ENCODE measurements at places on chromosomes 12 and 14. TPM values are rescaled to one million over a fixed set of nuclear protein-coding genes. Genes with fewer than 3 reads are reported as not detected.
A peak's percentile ranks its signal among the peaks of the same experiment; 100 is the strongest.

DNA sequence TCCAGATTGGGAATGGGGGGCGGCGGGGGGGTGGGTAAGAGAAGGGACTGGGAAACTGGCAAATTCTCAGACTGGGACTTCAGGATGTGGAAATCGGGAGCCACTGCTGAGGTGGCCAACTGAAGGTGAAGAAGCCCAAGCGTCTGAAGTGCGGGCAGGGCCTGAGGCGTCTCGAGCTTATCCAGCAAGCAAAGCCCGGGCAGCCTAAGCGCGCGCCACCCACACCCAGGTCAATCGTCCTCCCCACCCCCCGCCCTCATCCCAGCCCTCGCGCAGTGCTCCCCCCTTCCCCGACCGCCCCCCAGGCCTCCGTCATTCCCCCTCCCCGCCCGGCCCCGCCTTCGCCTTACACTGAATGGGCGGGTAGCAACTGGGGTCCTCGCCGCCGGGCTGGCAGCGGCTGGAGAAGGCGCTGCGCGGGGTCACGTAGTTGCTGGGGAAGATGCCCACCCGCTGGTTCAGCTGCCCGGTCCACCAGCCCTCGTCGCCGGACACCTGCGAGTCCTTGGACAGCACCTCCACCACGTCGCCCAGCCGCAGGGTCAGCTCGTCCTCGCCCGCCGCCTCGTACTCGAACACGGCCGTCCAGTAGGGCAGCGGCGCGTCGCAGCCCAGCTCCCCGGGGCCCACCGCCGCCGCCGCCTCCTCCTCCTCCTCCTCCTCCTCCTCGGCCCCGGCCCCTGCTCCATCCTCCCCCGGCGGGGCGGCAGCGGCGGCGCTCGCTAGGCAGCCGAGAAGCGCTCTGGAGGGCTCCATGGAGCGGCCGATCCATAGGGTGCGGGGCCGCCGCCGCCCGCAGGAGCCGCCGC is 693 bp downstream of the MAP3K9 start:
- DNase-seq, result peak; percentile 54

Gene SYT10
- not detected for total RNA-seq

DNA sequence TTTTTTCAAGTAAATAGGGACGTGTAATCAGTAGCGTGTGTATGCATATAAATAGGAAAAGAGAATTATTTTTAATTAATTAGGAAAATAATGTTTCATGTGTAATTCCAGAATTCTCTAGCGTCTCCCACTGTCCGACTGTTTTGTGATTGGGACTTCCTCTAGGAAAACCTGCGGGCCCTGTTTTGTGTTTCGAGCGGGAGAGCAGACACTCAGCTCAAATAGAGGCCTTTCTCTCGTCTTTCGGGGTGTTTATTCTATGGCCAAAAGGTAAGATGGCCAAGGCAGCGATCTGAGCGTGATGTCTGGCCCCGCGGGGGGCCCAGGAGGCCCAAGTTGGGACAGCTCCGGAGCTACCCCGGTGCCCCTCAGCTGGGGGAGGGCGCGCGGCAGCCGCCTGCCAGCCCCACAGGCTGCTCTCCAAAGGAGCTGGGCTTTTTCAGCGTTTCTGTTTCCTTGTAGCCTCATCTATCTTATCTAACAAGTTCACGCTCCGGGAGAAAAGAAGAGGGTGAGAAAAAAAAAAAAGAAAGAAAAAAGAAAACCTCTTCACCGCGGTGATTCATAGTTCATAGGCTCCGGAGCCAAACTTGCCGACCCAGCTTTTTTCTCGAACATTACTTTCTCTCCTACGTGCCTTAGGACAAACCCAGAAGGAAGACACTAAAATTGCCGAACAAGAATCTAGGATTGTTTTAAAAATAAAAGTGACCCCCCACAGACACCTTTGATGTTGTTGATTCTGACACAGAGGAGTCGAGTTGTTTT is 7.5 kb upstream of the FOXG1 start:
- DNase-seq, result no peak

GRCh38 chr12:101743724-101744472 is 4.6 kb upstream of the SYCP3 start:
- DNase-seq, result peak; percentile 36

Data from CD4-positive, alpha-beta T cell (primary cell).